Lung (tissue), 17 donors: ENCODE measurements at places on chromosomes 11 and 22. TPM values are rescaled to one million over a fixed set of nuclear protein-coding genes. Genes with fewer than 3 reads are reported as not detected.

C11orf97 gene
- 4.1 TPM for polyA plus RNA-seq

FOXRED1 gene
- 19.3 TPM for polyA plus RNA-seq

TREH gene
- polyA plus RNA-seq: 1.1 TPM

CNGA4 gene
- 3.5 TPM for polyA plus RNA-seq

DNA sequence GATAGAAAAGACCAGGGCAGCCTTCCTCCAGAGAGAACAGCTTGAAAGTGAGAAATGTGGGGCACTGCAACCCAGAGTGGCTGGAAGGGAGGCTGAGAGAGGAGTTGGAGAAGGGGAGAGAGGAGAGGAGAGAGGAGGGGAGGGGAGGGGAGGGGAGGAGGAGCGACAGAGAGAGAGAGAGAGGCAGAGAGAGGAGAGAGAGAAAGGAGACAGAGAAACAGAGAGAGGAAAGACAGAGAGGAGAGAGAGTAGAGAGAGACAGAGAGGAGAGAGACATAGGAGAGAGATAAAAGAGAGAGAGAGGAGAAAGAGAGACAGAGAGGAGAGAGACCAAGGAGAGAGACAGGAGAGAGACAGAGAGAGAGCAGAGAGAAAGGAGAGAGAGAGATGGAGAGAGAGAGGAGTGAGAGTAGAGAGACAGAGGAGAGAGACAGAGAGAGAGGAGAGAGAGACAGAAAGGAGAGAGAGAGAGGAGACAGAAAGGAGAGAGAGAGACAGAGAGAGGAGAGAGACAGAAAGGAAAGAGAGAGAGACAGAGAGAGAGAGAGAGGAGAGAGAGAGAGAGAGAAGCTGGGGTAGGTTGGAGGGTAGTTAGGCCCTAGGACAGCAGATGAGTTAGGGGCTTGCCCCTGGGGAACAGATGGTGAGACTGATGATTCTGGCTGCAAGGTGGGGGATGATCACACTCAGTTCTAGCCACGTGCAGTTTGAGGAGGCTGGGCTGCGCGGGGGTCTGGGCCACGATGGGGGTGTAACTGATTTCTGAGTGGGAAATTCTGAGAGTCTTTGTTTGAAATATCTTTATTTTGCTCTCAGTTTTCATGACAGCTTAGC lies 8.5 kb upstream of the SCYL1 start:
- no peak for DNase-seq

- DNase-seq: peak; percentile 83
Observed at GRCh38 chr22:33853200-33854097, 66.8 kb downstream of the LARGE1 start.

DNA sequence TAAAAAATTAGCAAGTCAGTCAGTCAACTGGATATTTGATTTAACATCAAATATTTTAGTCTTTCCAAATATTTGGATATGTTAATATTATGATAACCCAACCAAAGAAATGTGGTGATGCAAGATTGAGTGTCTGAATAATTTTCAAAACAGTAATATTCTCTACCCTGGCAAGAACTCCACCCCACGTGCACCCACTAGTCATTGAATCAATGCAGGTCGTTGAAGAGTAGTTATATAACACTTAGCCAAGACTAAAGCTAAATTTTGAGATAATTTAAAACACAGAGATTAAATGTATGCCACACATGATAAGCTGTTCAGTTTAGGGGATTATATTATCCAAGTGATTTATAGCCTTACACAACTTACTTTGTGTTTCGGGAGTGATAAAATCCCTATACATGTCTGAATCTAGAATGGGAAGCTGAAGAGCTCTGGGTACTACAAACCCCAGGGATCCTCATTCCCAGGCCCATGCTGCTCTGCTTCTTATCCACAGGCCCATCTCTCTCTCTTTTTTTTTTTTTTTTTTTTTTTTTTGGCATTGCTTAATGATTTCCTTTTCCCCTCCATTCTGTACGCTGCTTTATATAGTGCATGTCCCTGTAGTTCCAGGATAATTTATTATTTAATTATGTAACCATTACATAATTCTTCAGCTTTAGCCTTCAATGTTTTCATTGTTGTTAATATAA lies 392.9 kb downstream of the NTM start:
- peak; percentile 13 for DNase-seq

DNA sequence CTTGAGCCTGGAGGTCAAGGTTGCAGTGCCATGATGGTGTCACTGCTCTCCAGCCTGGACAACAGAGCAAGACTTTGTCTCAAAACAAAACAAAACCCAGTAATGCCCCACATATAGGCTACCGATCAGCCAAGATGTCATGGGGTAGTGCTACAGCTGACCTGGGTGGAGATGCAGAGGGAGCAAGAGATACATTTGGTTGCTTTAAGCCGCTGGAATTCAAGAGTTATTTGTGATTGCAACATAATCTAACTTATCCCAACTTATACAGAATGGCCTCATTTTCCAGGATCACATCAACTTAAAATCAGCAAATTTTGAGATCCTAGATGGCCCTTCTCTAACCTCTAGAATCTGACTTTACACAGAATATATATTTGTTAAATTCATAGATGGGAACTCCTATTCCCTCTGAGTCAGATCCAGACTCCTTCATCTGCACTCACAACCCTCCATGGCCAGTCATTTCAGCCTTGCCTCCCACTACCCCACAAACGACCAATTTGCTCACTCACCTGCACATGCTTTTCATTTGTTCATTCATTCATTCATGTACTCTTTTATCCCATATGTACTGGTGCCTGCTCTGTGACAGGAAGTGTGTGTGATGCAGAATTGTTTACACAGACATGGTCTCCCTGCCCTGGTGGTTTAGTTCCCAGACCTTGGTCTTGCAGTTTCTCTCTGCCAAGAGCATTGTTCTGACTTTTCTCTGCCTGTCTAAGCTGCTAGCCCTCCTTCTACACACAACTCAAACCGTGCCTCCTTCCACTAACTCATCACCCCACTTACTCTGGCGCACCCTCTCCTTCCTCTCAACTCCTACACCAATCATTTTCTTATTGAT lies 24.1 kb upstream of the APLNR start:
- no peak for DNase-seq

- DNase-seq: no peak
Observed at GRCh38 chr11:74559110-74559933, 33.1 kb upstream of the POLD3 start.

GRCh38 chr22:47386812-47387510 lies 624.5 kb downstream of the TBC1D22A start:
- DNase-seq: no peak

GRCh38 chr11:74278721-74279161 lies 32.7 kb downstream of the P4HA3 start:
- DNase-seq: no peak

- no peak for DNase-seq
Observed at GRCh38 chr11:4932751-4933150, 8.6 kb upstream of the OR51G1 start.

GRCh38 chr22:20396639-20397038 lies 2.7 kb downstream of the ZNF74 start:
- peak; percentile 4 for DNase-seq

DNA sequence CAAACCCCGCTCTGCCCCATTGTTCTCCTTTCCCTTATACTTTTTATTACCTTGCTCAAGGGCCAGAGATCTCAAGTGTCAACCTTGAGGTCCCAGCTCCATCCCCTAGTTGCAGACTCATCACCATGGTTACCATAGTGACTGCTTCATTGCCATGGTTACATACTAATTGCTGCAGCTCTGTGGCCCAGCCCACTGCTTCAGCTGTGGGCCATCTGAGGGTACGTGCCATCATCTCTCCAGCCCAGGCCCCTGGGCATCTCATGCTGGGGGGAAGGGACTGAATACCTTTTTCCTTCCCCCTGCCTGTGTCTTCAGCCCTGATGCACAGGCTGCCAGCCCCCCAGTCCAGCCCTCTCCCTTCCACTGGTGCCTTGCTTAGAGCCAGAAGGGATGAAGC lies 22.2 kb downstream of the TREH start:
- DNase-seq: no peak

GRCh38 chr11:77411137-77411707 lies 62.7 kb downstream of the PAK1 start:
- DNase-seq: peak; percentile 42

DNA sequence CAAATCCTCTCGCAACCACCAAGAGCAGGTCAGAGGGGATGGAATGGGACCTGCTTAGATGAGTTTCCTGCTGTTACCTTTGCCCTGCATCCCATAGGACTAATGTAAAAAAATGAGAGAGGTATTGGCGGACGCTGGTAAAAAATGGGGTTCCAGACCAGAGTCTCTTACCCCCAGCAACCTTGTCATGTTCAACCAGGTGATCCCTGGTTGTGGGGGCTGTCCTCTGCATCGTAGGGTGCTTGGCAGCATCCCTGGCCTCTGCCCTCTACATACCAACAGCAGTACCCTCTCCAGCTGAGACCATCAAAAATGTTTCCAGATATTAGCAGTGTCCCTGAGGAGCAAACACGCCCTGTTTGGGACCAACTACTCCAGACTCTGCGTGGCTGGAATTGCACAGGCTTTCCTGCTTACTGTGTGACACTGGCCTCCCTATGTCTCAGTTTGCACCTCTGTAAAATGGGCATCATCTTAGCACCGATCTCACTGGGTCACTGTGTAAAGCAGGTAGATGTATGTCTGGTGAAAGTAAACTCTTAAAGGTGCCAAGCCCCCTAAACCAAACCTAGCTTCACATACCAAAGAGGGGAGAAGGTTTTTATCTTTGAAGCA lies 1.5 kb downstream of the APOL6 start:
- DNase-seq: no peak

GRCh38 chr11:29627541-29627940 lies 389.3 kb downstream of the KCNA4 start:
- DNase-seq: no peak

- DNase-seq: peak; percentile 65
Observed at GRCh38 chr11:82546661-82547557, 186.8 kb downstream of the FAM181B start.

DNA sequence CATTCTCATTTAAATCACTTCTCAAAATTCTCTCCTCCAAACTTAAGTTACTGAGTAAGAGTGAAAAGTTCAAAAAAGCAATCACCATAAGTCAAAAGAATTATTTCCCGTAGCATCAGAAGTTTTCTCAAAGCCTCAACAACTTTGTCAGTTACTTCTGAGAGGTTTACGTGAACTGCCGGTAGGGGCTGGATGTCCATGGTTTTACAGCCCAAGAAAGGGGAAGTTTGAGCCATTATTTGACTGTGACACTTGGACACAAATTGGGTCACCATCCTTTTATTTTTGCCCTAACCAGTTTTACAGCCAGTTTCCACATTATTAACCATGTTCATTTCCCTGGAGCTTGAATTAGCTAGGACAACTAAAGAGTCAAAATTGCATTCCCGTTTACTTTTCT lies 7.5 kb downstream of the POU2AF3 start:
- DNase-seq: no peak
